ENCODE measurements at places on chromosomes 7 and 10.

GRCh38 chr10:45197816-45198485 lies 117.5 kb downstream of the OR13A1 start:
- no peak for DNase-seq

- no peak for DNase-seq
Observed at GRCh38 chr10:87961314-87961713, 97.9 kb downstream of the PTEN start.

GRCh38 chr7:70565721-70566370 lies 566.1 kb upstream of the GALNT17 start:
- DNase-seq: no peak

- no peak for DNase-seq
Observed at GRCh38 chr7:131186816-131187215, 140.9 kb upstream of the MKLN1 start.

- DNase-seq: no peak
Observed at GRCh38 chr7:20440472-20441105, 109.9 kb downstream of the ITGB8 start.

GRCh38 chr10:34633374-34633773 lies 181.7 kb downstream of the PARD3 start:
- DNase-seq: no peak

GRCh38 chr10:113411456-113411855 lies 141.4 kb upstream of the HABP2 start:
- DNase-seq: no peak

- no peak for DNase-seq
Observed at GRCh38 chr10:3858051-3858845, 73.2 kb upstream of the KLF6 start.

DNA sequence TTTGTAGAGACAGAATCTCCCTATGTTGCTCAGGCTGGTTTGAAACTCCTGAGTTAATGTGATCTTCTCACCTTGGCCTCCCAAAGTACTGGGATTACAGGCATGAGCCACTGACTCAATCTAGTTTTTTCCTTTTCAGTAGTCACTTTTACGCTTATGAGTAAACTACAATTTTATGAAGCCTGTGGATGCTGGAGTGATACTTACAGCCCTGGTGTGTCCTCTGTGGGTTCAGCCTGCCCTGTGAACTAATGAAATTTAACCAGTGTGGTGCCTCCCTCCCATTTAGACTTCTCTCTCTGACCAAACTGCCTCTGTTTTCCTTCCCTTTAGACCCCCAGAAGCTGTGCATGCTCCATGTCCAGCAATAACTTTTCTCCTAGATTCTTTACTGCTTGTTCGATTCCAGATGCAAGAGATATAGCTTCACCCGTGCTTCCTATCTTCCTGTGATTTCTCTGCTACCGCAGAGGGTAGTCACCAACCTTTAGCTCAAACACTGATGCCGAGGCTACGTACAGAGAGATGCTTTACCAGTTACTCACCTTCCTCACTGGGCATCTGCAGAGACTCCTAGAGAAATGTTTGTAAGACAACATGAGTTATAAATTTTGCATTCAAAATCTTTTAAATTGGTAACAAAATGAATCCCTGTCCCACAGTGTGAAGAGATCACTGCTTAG lies 90.8 kb downstream of the KIAA1217 start:
- no peak for DNase-seq

- DNase-seq: no peak
Observed at GRCh38 chr10:109922358-109922975, 844 bp downstream of the XPNPEP1 start.

DNA sequence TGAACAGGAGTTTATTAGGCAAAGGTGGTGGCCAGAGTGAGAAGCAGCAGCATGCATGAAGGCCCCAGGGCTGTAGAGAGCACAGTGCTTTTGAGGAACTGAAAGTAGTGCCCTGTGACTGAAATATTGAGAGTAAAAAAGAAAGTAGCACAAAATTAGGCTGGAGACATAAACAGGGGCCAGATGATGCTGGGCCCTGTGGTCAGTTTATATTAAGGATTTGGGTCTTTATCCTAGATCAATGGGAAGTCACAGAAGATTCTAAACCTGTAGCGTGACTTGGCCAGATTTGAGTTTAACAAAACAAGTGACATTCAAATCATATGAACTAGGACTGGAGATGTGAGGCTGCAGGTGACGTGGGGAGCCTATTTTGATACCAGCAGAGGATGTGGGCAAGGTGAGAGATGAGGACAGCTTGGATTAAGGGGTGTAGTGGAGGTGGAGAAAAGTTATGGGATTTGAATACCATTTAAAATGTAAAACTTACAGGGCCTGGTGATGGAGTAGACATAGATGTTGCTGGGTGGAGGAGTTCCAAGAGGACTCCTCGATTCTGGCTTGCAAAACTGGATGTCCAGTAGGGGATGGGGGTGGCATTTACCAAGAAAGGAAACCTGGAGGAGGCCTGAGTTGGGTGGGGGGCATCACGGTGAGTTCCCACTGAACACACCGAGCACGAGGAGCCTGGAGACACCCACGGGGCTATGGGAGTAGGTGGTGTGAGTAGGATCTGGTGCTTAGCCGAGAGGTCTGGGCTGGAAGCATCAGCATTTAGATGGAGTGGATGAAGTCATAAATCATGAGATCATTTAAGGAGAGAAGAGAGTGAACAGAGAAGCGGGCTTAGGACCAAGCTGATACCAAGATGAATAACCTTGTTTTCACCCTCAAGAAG lies 52.8 kb downstream of the HHEX start:
- DNase-seq: no peak

DNA sequence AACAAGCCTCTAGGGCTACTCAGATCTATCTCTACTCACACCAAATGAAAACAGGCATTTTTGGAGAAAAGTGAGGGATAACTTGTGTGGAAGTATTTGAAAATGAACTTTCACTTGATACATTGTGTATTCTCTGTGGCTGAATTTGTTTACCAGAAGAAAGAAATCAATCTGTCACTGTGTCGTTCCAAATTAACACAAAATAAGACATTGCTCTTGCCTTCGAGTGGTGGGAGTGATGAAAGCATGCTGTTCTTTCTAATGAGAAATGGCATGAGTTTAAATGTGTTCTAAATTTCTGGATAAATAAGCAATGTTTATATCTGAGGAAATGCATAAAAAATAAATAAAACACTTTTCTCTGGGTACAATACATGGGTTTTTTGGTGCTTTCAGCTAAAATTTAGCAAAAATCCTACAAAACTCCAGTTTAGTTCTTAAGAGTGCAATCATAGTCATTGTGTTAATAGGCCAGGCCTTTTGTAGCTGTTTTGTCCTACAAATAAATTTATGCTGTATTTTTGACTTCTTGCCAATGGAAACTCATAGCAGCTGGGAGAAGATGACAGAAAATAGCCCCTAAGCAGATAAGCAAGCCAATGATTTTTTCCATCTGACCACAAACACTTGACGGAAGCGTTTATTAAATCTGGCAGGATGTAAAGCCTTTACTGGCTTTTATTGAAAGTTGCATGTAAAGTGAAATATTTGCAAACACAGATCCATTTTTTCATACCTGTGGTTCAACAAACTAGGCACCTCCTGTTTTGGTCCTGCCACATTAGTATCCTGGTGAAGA lies 1064.1 kb upstream of the GHITM start:
- no peak for DNase-seq

DNA sequence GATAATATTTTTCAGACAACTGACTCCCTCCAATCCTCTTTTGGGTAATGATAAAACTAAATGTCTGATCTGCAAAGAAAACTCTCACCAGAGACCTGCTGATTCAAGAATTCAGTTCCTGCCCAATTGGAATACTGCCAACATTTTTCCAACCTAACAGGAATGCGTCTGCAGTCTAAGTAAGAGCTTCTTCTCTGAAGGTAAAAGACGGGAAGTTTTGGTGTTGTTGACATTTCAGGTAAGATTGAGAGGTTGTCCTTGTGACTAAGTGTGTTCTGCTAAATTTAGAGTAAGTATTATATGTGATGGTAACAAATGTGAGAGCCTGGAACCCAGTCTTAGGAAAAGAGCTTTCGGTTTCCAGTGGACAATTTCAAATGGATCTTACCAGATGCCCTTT lies 17.6 kb downstream of the IFIT5 start:
- DNase-seq: no peak

DNA sequence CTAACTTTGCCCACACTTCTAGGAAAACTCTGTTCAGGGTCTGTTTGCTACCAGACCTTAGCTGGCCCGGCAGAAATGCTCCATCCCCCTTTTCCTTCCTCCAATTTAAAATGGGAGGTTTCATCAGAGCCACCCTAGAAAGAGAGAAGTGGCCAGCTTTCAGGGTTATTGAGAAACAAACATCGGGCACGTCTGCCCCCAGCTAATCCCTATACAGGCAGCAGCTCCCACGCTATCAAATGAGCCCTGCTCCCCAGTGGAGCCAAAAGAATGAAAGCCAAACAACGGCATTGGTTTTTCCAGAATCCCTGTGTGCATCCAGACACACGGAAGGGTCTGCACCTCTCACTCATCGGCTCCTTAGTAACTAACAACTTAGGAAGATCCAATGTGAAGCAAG lies 132.5 kb downstream of the GRID1 start:
- no peak for DNase-seq

- DNase-seq: no peak
Observed at GRCh38 chr10:490891-491571, 198.4 kb downstream of the DIP2C start.

DNA sequence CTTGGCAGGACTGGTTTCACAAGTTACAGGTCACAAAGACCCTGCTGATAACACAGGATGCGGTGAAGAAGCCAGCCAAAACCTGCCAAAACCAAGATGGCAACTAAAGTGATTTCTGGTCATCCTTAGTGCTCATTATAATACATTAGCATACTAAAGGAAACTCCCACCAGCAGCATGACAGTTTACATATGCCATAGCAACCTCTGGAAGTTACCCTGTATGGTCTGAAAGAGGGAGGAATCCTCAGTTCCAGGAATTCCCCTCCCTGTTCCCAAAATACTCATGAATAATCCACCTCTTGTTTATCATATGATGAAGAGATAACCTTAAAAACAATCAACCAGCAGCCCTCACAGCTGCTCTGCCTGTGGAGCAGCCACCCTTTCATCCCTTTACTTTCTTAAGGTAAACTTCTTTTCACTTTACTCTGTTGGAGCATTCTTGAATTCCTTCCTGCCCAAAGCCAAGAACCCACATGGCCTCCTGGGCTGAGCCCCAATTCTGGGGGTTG lies 21.9 kb downstream of the DPY19L1 start:
- DNase-seq: no peak

DNA sequence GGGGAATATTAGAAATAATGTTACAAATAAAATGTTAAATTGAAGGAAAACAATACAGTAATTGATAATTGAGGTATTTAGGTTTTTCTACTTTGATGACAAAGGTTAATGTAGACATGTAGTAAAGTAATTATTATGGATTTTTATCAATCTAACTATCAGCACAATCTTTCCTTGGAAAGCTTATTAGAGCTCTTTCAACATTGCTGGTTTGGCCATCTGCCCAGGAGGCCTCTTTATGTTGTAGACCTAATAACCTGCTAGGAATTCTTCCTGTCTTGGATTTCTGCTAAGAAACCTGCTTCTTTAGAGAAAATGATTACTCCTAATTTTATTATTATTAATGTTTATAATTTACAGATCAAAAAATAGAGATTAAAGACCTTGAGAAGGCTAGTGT lies 78.9 kb downstream of the CHRM2 start:
- no peak for DNase-seq

DNA sequence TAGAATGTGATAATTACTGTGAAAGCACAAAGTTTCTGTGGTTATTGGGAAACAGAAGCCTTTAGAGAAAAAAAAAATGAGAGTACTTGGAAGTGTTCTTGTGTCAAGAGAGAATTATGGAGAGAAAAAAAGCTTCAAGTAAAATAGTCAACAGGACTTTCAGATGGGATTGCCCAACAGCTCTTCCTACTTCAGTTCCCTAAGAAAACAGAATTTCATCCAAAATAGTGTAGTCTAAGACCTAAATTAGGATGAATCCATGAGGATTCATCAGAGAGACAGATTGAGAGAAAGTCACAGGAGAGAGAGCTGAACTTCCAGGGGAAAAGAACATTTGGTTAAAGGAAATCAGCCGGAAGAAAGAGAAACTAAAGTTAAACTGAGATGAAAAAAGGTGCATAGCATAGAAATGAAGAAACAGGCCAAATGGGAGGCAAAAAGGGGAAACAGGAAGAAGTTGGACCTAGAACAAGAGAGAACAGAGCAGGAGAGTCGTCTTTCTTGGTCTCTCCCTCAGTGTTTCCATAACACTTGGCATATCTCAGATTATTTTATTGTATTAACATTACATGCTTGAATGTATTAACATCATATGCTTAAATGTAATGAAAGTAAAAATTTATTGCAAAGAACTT lies 2.5 kb downstream of the SCIN start:
- DNase-seq: no peak

DNA sequence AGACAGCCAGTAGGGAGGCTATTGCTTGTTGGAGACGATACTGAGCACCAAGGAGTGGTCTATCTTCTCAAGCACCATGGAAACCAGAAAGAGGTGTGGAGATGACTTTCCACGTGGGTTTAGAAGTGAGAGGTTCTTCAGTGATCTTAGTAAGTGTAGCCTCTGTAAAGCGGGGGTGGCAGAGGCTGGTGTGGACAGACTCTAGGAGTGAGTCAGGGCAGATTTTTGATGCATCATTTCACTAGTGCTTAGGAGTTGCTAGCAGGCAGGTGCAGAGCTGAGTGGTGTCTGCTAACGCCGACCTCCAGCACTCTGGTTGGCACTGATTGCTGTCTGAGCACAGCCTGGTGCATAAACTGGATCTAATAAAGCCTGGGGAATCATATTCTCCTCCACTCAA lies 78.4 kb upstream of the ADO start:
- DNase-seq: no peak

- DNase-seq: no peak
Observed at GRCh38 chr10:20890009-20890408, 7.1 kb downstream of the NEBL start.

DNA sequence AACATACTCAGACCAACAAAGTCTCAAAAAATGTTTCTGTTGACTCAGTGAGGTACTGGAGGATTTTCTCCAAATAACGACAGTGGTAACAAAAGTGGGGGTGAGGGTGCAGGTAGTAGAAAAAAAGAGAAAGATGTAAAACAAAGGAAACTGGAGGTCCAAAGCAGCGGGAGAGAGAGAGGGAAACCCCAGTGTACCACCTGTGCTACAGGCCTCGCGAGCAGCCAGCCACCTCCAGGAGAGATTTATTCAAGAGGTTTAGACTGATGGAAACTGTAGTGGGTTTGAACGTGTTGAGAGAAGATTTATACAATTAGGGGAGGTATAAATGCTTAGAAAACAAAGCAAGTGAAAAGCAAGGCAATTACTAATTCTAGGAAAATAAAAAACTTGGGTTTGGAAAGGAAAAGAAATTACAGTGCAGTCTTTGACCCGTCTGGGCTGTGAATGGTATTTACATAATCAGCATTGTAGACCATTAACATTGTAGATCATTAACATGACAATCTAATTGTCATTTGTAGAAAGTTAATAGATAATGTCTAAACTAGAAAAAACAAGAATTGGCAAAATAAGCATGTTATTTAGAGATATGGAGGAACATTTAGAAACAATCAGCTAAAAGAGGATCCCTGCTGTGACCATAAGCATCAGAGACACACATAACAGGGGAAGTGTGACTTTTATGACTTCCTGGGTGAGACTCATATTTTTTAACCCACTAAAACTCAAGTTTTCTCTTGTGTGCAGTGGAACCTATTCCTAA lies 180.0 kb downstream of the RELN start:
- DNase-seq: no peak

GRCh38 chr10:92916433-92916832 lies 68.1 kb downstream of the EXOC6 start:
- DNase-seq: no peak

All from effector CD4-positive, alpha-beta T cell (primary cell).